NCI-H1694 treated with DMSO at 0.1 percent for 48 hours (cell line): ENCODE measurements at places on chromosomes 5 and 9.

- DNase-seq = no peak
Measured at GRCh38 chr9:120861935-120862334, 15.1 kb downstream of the PHF19 start.

- DNase-seq = no peak
Measured at GRCh38 chr5:14452685-14453454, 128.7 kb upstream of the OTULINL start.

DNA sequence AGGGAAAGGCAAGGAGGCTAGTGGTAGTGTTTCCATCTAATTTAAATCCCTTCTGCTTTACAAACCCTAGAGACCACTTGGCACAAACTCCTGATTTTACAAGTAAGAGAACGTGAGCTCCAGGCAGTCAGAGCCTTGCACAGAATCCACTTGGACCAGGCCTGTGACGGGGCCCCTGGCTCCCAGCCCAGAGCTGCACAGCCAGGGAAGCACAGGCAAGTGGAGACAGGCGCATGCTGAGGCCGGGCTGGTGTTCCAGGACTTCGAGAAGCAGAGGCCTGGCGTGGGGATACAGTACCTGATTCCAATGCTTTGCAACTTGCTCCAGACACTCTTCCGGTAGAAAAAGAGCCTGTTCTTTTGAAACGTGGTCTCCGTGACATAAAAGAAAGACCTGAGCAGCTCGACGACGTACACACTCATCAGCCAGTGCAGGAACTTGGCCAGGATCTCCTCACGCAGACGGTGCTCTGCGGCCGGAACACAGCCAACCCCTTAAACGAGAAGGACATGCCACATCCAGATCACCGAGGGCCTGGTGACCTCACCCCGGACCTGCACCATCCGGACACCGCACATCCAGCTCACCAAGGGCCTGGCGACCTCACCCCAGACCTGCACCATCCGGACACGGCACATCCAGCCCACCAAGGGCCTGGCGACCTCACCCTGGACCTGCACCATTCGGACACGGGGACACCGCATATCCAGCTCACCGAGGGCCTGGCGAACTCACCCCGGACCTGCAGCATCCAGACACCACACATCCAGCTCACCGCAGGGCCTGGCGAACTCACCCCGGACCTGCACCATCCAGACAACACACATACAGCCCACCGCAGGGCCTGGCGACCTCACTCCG is 12.5 kb downstream of the TERT start:
- DNase-seq = peak; percentile 85

- DNase-seq = no peak
Measured at GRCh38 chr9:122777935-122778627, 10.7 kb upstream of the OR5C1 start.

DNA sequence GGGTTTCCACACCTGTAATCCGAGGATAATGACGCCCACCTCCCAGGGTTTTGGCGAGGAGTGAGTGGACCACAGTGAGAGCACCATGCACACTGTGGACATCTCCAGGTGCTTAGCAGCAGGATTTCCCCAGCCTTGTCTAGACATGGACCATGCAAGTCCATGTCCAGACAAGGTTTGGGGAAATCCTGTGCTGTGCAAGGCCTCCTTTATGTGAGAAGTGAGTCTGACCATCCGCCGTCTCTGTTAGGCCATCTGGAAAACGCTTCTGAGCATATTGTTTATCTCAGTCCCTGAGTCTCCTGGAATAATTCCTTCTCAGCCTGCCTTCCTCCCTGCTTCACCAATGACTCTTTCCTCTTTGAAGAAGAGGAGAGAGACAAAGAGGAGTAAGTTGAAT is 26.2 kb upstream of the TNFAIP8 start:
- DNase-seq = no peak

GRCh38 chr9:81690251-81690851 is 1.0 kb upstream of the TLE1 start:
- no peak for DNase-seq

- DNase-seq = no peak
Measured at GRCh38 chr5:136375920-136376319, 10.6 kb upstream of the TRPC7 start.

GRCh38 chr9:130912932-130913598 is 16.5 kb upstream of the QRFP start:
- DNase-seq = no peak

- DNase-seq = no peak
Measured at GRCh38 chr9:76926846-76927245, 20.9 kb upstream of the PRUNE2 start.

- peak; percentile 62 for DNase-seq
Measured at GRCh38 chr5:77630114-77630680, 8.3 kb downstream of the OTP start.

GRCh38 chr5:65718576-65719310 is 3.2 kb downstream of the SGTB start:
- no peak for DNase-seq

DNA sequence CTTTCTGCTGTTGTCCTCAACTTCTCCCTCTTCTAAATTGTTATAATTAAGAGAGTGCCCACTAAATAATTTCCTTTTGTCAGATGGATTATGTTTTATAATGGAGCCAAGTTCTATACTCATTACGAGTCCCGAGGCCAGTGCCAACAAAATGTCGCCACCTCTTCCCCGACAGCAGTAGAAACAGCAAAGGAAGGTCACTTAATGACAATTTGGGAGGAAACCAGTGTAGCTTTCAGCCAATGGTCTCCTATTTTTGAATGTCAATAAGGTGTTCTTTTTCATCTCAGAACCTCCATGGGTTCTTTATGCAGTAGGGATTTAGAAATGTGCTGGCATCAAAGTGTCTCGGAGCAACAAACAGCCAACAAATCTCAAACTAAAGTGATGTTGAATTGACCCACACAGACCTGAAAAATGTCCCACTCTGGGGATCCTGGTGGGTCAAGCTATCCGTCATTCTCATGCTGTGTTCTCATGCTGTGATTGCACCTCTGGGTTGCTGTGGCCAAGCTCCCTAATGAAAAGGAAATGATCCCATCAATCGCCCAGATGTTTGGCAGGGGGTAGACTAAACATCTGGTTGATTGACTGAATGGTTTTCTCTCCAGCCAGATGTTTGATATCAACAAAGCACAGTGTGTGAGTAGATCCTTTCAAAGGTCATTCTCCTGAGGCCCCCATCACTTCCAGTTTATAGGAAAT is 291.9 kb downstream of the DMAC1 start:
- DNase-seq = no peak

GRCh38 chr5:177982072-177982727 is 13.8 kb downstream of the PROP1 start:
- peak; percentile 22 for DNase-seq

- no peak for DNase-seq
Measured at GRCh38 chr5:95009812-95010211, 275.1 kb downstream of the MCTP1 start.
